ENCODE measurements at places on chromosomes 5 and 9.

DNA sequence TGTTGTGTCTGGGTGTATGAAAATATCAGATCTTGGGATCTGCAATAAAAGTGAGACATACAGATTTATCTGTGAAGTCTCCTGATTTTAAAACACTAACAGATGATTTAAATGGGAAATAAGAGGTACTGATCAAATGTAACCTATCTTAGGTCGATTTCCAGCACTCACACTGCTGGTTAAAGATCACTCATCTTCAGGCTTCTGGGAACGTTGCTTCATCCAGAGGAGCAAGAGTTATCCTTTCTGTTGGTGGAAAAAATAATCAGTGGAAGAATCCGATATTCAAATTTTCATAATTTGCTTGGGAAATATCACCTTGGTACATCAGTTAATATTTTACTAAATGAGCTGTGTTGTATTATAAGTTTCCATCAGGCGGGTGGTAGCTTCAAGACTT, 876.8 kb upstream of the WWC1 start:
- no peak for DNase-seq

- DNase-seq: no peak
These were observed 62.1 kb downstream of the CEMIP2 start for GRCh38 chr9:71706176-71706575.

DNA sequence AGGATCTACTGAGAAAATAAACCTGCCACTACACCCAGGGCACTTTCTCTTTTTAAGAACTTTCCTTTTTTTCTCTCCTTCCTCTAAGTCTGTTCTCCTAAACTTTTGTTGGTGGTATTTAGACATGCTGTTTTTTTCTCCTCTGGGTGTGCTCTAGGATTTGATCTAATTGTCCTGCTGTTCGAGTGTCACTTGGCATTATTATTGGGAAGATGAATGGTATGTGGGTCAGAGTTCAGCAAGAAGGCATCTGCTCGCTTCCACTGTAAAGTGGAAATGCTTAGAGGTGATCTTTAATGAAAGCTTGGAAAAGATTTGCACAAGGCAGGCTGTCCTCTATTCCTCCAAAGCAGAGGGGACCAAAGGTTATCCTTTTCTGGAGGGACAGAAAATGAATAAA, 1.3 kb upstream of the PLPPR1 start:
- DNase-seq: no peak

GRCh38 chr5:173435447-173435846, 107.2 kb upstream of the STC2 start:
- DNase-seq: no peak

DNA sequence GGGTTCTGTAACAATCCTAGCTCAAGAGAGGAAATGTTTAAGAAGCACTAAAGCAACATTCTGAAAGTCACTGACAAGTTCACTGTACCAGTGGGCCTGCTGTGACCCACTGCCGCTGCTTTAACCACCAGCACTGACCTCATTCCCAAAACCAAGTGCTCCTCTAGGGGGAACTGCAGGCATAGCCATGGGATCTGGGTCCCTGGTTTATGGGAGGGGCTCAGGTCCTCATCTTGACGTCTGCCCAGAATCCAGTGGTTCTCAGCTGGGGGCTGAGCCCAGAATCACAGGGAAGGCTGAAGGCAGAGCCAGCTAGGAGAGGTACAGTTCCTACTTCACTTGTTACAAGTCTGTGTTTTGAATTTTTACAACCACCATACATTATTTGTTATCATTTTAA, 36.1 kb upstream of the SLC2A8 start:
- no peak for DNase-seq

DNA sequence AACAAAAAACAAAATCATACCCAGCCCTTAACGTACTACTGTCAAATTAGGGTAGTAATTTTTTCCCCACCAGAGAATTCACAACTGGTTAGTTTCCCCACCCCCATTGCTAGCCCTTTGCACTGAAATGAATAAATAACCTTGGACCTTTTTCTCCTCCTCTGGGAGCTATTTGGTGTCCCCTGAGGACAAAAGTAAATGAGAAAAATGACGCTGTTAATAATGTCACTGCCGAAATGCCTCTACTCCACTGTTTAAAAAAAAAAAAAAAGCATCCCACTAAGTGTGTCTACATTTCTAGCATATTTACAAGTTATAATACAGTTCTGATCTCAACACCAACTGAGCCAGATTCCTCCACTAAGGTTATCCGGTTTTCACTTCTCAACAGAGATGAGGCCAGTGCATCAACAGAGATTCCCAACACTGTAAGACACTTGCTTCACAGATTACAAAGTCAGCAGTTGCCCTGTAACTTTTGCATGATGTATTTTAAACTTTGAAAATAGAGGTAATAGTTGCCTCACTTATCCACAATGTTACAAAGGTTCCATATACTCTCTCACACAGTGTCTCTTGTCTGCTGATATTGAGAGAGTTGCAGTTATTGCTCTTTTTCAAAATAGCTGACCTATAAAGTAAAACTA, 5.1 kb upstream of the NFIB start:
- no peak for DNase-seq

GRCh38 chr5:50947906-50948683, 281.7 kb downstream of the PARP8 start:
- no peak for DNase-seq

- DNase-seq: no peak
These were observed 59.1 kb downstream of the ABCA1 start for GRCh38 chr9:104868687-104869404.

DNA sequence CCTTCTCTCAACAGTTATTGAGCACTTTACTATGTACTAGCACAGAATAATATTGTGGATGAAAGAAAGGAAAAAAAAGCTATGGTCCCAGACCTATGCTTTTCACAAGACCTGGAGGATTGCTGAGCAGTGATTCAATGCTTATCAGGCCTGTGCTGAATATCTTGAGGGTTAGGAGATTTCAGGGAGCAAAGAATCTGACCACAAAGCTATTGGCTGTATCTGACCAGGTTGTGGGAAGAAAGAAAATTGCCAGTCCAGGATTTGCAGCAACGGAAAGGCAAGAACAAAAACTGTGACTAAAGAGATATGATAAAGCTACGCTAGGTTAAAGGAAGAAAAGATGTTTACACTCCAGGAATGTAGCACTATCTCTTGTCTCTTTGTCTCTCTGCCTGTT, 14.9 kb upstream of the MACIR start:
- no peak for DNase-seq

GRCh38 chr5:107744418-107745330, 73.9 kb upstream of the EFNA5 start:
- no peak for DNase-seq

GRCh38 chr5:34578962-34579361, 77.2 kb upstream of the RAI14 start:
- no peak for DNase-seq

- DNase-seq: no peak
These were observed 283.0 kb downstream of the CEMIP2 start for GRCh38 chr9:71485326-71485725.

- no peak for DNase-seq
These were observed 1195.9 kb upstream of the ACO1 start for GRCh38 chr9:31188496-31188895.

DNA sequence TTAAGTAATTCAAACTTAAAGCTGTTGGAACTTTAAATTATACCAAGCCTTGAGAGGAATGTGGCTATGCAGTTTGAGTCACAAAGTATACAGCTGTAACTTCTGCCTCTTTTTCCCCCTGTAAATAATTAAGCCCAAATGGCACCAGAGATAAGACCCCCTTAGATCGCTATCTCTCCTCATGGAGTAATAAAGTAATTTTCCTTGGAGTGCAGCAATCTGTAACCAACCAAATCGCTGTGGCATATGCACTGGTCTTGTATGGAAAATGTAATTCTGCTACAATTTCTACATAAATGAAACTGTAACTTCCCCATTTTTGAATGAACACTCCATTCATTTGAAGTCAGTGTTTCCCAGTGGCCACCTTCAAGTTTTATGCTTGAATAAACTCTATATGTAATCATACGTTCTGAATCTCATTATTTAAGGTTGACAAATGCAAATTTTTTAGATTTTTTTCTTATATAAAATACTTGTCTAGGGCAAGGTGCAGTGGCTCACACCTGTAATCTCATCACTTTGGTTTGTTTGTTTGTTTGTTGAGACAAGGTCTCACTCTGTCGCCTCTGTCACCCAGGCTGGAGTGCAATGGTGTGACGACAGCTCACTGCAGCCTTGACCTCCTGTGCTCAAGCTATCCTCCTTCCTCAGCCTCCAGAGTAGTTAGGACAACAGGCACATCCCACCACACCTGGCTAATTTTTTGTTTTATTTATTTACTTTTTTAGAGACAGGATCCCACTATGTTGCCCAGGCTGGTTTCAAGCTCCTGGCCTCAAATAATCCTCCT, 12.3 kb downstream of the SUSD1 start:
- DNase-seq: no peak

DNA sequence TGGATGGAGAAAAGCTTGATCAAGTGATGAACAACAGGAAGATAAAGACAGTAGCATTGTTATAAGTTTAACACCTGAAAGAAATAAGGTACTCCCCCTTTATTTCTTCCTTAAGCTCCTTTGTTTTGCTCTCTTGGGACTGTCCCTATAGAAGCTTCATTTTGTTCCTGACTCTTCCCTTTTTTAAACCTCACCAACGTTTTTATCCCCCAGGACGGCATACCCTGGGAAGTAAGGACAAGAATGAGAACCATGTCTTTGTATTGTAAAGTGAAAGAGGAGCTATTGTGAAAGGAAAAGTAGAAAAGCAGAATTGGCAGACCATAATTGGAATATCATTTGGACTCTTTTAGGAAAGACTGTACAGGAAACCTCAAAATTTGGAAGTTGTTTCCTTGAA, 1368.6 kb upstream of the C9orf72 start:
- DNase-seq: no peak

DNA sequence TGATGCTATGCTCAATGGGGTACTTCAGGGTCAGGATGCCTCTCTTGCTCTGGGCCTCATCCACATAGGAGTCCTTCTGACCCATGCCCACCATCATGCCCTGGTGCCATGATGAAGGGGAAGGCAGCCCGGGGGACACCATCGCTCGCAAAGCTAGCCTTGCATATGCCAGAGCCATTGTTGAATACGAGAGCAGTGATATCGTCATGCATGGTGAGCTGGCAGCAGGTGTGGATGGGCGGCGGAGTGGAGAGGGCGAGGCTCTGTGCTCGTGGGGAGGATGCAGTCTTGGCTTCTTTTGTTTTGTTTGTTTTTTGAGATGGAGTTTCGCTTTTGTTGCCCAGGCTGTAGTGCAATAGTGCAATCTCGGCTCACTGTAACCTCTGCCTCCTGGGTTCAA, 17.2 kb upstream of the SPZ1 start:
- DNase-seq: no peak

DNA sequence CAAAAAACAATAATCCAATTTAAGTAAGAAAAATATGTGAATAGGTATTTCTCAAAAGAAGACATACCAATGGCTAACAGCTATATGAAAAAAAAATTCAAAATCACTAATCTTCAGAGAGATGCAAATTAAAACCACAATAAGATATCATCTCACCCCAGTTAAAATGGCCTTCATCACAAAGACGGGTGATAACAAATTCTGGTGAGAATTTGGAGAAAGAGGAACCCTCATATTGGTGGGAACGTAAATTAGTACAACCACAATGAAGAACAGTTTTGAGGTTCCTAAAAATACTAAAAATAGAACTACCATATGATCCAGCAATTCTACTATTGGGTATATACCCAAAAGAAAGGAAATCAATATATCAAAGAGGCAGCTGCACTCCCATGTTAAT, 94.3 kb downstream of the TMEM167A start:
- DNase-seq: no peak

GRCh38 chr5:73528248-73528647, 30.0 kb downstream of the BTF3 start:
- DNase-seq: no peak

DNA sequence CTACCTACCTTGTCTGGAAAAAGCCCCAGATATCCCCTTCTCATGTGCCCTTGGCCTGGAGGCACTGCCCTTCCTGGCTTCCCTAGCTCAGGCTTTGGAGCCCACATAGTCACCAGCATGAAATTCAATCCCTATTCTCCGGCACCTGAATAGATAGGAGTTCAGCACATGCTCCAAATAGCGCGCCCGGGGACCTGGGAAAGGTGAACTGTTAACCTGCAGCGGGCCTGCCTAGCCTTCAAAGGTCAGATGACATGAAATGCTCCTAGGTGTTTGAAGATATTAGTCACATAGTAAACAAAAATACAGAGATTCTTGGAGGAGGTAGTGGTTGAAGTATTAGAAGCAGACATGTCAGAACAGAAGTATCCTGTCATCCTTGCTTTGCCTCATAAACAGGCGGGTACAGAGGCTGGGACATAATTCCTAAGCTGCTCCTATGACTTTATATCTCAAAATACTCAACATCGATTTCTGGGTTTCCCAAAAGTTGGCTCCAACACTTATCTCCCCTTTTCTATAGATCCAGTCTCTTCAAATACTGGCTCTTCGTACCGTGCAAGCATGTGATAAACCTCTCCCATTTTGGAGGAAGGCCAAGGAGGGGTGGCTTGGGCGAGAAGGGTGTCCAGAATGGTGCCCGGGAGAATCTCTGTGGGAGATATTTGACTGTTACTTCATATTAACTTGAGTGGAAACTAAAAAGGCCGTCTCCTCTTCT, 88.0 kb upstream of the ANKH start:
- no peak for DNase-seq

DNA sequence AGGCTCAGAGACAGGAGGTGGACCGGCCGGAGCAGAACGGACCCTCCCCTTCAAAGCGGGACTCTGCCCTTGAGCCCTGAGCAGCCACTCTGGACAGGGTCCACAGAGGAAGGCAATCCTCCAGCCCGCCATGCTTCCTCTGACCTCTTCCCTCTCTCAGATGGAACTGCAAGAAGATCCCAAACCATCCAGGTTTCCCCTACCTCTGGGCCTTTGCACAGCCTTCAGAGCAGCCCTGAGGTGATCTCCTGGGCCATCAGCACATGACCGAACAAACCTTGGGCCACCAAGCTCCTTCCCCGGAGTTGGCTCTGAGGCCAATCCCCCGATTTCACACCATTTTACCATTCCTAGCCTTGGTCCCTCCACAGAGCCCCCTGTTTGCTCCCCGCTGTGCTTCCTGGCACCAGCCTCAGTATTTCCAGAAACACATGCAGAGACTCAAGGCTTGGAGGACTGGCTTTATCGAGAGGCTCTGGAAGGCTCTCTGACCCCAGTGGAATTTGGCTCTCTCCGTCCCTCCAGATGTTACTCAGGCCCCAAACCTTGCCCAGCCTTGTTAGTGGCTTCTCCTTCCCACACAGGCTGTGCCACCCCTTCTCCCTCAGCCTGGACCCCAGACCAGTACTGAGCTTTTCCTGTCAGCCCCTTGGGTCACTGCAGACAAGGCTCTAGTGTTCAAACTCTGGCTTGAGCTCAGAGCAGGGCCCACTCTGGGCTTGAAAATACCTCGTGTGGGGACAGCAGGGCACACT, 48.6 kb upstream of the KCNMB1 start:
- no peak for DNase-seq

DNA sequence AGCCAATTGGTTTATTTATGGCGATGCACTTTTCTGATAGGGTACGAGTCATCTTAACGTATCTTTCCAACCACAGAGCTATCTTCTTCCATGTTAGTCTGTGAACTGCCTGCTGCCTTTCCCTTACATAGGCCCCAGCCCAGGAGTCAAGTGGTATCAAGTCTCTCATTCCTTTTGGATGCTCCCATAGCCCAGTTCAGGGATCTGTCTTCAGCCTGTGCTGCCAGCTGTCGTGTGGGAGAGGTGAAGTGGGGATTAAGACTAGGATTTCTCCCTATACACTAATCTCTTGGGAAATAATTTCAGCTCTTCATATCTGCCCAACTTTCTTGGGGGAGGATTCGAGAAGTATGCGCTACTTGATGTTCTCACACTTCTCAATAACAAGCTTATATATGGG, 475.7 kb downstream of the EBF1 start:
- DNase-seq: no peak

GRCh38 chr5:38650946-38651345, 94.5 kb upstream of the LIFR start:
- no peak for DNase-seq
